IPS-NIHi11 (cell line): ENCODE measurements at places on chromosomes 5 and 9.

DNA sequence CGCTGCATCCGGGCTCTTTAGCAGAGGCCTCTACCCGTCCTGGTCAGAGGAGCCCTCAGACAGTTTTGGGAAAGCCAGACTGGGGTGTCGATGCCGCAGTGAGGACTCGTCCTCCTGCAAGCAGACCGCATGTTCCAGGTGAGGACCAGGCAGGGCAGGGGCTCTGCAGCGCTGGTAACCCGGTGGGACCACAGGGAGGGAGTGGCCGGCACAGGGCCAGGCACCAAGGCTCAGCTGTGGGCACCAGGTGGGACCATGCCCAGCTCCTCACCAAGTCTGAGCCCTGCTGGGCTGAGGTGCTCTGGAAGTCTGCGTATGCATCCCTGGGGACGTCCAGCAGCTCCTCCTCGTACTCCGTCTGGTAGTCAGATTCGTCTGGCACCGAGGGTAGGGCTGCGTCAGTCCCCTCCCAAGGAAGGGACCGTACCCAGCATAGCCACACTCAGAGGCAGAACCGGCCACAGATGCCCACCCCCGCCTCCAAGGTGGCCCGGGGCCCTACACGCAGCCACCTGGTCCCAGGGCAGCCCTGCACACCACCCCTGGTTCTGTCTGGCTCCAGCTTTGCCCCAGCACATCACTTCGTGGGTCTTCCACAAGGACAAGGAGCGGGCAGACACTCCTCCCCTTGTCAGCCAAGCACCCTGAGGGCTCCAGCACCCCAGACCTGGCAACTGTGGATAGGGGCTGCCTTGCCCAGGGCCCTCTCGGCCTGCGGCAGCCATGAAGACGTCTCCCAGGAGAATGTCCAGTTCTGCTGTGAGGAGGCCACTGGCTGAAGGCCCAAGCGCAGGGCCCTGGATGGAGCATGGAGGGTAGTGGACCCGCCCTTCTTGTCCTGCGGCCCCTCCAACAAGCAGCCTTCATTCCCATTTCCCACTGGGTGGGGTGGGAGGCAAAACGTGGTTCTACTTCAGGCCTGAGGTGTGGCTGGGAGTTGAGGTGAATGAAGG is 1.5 kb upstream of the NSMF start:
- no peak for DNase-seq

DNA sequence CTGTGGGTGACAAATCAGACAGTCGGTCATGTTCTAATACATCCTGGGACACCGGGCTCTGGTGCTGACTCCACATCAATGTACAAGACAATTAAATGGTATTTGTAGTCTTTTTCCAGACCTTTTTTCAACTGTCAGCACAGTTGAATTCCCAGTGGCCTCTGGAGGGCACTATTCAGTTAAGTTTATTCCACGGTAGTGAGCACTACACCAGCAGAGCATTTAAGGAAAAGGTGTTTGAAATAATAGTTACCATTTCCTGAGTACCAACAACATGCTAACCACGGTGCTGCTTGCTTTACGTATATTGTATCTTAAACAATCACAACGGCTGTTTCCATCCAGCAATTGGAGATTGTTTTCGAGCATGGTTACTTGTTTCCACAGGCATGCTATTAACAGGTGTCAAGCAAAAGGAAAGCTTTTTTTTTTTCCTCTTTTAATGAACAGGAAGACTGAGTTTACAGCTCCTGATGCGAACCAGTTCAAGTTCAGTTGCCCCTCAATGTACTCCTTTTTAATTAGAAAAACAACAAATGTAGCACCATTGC is 186.7 kb downstream of the PDZD2 start:
- peak; percentile 55 for DNase-seq

- DNase-seq, result no peak
Measured at GRCh38 chr5:16924206-16924605, 11.9 kb downstream of the MYO10 start.

DNA sequence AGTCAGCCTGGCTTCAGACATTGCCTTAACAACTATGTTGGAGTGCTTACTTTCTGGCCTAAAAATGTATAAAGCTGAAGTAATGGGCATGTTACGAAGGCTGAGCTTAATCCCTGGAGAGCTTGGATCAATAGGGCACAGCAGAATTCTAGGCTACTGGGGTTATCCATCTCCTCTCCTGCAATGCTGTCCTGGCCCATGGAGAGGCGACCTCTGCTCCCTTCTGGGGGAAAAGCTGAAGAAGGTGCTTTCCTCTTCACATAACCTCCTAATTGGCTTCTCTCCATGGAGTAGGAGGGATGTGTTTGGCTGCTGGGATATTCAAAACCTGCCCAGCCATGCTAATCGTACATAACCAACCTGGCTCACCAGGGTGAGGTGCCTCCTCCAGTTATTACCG is 403.5 kb downstream of the DMRT2 start:
- peak; percentile 32 for DNase-seq

DNA sequence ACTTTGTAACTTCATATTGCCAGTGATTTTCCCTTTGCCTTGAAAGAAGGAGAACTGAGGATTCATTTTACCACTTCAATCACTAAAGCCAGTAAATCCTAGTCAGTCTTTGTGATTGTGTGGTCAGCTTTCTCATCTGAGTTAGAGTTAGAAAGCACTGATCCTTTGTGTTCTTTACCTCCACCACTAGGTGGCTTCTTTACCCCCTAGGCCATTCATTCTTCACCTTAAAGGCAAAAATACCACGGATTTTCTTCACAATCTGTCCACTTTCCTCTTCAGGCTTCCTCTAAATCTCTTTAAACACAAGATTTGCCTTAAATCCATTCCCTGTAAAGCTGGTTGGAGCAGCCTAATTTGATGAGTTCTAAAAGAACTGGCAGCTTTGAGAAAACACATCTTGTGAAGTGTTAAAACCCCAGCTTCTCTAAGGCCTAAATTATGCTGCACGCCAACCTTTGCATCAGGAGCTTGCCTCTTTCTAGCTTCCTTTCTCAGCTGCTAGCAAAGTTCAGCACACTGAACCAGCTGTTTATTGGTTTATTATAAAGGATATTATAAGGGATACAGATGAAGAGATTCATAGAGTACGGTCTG is 20.4 kb downstream of the BDP1 start:
- DNase-seq, result peak; percentile 64

GRCh38 chr9:113593682-113594281 is 130.3 kb downstream of the RGS3 start:
- peak; percentile 94 for DNase-seq

GRCh38 chr9:107025260-107026035 is 162.5 kb downstream of the ZNF462 start:
- DNase-seq, result no peak

DNA sequence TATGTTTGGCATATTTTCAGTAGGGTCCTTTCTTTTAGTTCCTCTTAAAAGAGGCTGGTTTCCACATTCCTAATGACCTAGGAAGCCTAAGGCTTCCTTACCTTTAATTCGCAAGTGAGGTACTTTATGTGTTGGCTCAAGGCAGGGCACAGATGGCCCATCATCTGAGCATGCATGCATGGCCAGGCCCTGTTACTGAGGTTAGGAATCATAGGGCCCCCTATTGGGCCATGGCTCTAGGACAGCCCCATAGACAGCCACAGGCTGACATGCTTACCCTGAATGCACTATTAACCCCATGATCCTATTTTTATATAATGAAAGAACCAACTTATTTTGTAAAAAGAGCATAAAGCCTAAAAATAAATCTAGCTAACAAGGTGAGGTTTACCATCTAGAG is 271.4 kb downstream of the ELAVL2 start:
- DNase-seq, result no peak
